Activated effector memory CD4-positive, alpha-beta T cell treated with anti-CD3 and anti-CD28 coated beads, Interleukin-2, amount 50 U/mL, for 16 hours (primary cell): ENCODE measurements at places on chromosomes 7 and 10.

DNA sequence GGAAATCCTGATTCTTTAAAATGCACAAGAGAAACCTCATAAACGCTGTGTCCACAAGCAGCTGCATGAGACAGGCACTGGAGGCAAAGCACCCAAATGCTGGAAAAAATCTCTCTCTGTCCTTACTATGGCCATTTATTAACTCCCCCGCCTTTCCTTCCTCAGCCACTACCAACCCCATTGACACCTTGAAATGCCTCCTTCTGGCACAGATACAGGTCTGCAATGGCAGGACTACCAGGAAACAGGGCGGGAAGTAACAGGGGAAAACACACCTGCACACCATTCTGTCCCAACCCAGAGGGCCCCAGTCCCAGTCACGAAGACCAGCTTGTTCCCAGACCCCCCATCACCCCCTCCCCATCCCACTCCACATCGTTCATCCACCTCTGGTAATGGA, 224.3 kb downstream of the PARD3 start:
- no peak for DNase-seq

- peak; percentile 75 for DNase-seq
These were observed 151.8 kb upstream of the YAE1 start for GRCh38 chr7:39414224-39415035.

DNA sequence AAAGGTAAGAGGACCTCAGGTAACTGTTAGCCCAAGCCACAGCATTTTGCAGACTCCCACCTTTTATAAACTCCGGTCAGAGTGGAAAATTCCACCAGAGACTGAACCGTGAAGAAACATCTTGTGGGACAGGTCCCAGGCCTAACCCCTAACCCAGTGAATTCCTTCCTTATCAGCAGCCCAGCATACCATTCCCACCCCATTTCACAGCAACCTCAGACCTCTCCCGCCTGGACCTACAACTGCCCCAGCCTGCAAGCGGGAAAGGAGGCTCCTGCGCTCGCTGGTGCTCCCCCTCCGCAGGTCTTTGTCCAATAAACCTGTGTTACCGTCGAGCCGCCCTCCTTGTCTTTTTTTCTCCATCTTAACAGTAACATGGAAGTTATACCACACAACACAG, 736.6 kb downstream of the MAGI2 start:
- DNase-seq, result no peak

DNA sequence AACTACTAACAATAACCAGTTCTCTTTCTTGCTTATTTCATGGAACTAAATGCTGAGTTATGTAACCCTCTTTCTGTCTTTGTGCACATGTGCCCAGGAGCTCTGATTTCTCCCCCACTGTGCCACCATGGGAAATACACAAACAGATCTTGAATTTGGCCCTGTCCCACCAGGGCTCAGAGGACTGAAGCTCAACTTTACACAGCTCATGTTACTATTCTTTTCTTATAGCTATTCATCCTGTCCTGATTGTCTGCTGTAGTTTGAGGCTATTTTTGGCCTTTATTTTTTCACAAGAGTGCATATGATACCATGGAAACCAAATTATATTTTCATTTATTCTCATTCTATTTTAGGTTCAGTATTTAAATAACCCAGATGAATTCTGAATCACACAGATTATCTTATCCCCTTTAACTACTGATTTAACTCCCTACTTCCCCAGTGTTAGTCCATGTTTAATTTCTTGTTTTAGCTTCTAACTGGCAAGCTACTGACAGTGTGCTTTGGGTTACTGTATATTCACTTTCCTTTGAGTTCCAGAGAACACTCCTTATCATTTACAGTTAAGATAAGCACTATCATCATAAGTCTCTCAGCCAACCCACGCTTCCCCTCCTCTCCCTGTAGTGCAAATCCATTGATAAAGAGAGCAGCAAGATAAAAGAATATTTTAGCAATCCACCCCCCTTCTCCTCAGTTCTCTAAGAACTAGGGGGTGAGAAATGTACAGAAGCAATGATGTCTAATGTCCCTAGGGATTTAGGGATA, 71.8 kb upstream of the GSDME start:
- DNase-seq, result no peak

DNA sequence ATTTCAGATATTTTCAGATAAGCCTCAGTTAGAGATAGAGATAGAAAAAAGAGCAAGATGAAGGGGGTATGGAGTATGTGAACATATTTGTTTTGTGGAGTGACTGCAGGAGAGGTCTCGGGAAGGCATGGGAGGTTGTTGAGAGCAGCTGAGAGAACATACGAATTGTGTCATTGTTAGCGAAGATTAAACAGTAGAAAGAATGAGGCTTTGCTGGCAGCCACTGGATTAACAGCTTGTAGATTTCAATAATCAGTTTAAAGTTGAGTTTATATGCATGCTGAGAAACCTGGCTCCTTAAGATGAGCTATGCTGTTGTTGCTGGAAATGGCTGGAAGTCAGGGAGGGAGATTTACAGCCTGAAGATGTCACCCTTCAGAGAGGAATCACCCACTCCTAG, 100.9 kb upstream of the SORCS3 start:
- no peak for DNase-seq

DNA sequence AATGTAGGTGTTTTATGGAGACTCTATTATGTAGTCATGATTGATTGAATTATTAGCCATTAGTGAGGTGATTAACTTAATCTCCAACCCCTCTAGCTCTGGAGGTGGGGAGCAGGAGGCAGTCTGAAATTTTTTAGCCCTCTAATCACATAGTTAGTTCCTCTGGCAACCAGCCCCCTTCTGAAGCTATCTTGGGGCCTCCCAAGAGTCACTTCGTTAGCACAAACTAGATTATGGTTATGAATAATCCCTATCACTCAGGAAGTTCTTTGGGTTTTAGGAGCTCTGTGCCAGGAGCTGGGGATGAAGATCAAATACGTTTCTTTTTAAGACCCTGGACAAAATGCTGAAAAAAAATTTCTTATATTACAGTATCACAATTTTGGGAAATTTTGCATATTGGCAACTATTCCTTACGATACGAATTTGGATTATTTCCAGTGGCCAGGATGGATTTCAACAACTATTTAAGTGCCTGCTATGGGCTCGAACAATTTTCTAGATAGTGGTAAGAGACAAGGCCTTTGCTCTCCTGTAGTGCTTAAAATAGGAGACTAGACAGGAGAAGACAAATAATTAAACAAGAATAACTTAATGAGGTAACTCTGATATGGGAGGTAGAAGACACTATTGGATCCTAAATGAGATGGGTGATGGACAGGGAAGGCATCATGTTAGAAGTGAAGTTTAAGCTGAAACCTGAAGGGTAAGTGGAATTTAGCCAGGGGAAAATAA, 52.9 kb downstream of the BTAF1 start:
- DNase-seq, result no peak

DNA sequence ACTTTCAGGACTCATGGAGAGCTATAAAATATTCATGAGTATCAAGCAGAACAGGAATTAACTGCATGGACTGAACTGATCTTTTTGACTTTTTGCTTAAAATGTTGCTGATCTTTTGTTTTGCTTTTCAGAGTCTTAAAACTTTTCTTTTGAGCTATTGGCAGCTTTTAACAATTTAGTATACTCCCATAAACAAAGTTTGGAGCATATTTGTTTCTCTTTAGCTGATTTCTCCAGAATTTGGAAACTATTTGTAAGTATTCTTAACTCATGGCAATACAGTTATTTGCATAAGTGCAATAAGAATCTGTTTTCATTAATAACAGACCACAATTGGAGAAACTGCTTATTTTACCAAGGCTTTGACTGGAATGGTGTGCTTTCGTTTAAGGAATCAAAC, 73.4 kb upstream of the C1GALT1 start:
- DNase-seq, result no peak

- DNase-seq, result no peak
These were observed 77.5 kb upstream of the YAE1 start for GRCh38 chr7:39488467-39489393.

GRCh38 chr7:159229683-159230475, 85.2 kb upstream of the VIPR2 start:
- no peak for DNase-seq

DNA sequence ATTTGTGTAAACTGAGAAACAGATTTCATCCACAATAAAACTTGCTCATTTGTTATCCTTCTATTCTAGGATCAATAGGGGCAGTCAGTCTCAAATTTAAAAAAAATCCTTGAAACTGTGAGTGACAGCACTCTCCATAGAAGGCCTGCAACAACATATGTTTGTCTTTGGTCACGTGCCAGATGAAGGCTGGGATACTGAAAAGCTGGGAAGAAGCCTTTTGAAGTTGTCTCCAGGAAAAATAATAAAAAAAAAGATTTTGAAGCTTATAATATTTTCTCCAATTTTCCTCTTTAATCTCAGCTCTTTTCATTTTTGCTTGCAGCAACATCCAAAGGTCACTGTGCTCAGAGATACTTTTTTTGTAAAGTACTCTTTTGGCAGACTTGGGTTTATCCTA, 128.6 kb upstream of the SLC26A5 start:
- no peak for DNase-seq

- DNase-seq, result no peak
These were observed 80.6 kb downstream of the RGS10 start for GRCh38 chr10:119461923-119462322.

GRCh38 chr10:80938903-80939302, 401.2 kb downstream of the SH2D4B start:
- DNase-seq, result no peak

- peak; percentile 97 for DNase-seq
These were observed at the start of gene CYP51A1 for GRCh38 chr7:92134271-92135051. Gene CYP51A1 (minus strand): TSS chr7:92134477. CDS start chr7:92134364, 113 bp downstream.

DNA sequence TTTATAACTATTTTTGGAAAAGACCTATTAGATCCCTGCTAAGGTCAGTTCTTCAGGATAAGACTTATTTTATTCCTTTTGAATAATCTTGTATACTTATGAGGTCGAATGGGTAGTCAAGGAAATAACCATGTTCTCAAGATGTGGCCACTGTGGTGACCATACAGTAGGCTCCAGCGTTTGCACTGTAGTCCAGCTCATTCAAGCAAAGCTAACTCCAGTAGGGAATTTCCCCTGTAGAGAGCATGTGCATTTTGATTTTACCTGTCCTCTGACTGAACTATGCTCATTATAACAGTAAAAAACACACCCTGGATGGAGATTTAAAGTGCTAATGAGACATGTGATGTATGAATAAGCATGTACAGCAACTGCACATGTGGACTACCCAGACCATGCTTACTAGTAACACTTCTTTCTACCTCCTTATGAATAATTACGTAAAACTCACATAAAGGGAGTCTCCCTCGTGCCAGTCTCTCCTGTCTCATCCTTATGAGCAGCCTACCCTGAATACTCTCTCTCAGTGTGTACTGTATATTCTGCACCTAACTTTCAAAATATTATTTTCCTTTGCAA, 32.4 kb upstream of the SEMA3E start:
- no peak for DNase-seq

- DNase-seq, result no peak
These were observed 117.7 kb downstream of the ARHGAP21 start for GRCh38 chr10:24606021-24606420.

GRCh38 chr10:28872587-28873165, 195.4 kb downstream of the BAMBI start:
- DNase-seq, result no peak

DNA sequence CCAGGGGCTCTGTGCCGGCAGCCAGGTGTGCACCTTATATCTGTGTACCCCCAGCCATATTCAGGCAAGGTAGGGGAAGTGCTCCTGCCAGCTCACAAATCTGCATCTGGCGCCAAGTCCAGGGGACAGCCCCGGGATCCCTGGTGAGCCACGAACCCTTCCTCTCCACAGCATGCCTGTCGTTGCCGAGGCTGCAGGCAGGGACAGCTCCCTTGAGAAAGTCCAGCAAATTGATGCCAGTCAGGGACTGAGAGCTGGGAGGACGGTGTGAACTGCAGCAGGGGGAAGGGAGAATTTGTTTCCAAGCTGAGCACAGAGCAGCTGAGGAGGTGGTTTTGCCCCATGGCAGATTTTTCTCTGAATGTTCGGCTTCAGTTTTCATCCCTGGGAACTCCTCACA, 919 bp downstream of the PLA2G12B start:
- no peak for DNase-seq

DNA sequence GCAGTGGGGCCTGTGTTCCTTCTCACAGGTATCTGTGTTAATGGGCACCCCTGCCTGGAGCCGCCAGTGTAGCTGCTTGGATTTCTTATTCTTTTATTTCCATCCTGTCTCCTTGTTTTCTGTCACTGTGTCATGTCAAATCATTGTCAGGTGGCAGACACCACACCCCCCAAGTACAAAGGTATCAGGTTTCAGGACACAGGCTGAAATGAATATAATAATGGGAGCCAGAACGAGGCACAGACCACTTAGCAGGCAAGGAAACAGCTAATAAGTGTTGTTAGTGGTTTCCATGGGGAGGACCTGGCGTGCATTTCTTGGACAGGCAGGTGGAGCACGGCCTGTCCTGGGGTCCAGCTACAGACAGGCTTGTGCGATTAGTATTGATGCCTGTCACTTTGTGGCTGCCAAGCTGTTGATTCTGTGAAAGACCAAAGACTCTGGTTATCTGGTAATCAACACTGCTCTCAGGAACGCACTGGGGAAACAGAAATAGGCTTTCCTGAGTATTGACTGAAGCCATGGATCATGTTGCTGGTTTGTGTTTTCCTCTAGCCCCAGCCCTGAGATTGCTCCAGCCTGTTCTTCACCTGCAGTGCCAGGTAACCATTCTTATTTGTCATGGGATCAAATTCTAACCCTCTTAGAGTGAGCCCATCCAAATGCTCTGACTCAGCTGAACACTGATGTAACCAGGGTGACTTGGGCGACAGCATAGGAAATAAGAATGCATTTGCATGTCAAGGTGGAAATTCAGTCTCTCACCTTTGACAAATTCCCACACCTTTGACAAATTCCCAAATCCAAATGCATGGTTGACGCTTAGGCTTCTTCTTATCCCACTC, 1002.0 kb downstream of the LRMDA start:
- no peak for DNase-seq

DNA sequence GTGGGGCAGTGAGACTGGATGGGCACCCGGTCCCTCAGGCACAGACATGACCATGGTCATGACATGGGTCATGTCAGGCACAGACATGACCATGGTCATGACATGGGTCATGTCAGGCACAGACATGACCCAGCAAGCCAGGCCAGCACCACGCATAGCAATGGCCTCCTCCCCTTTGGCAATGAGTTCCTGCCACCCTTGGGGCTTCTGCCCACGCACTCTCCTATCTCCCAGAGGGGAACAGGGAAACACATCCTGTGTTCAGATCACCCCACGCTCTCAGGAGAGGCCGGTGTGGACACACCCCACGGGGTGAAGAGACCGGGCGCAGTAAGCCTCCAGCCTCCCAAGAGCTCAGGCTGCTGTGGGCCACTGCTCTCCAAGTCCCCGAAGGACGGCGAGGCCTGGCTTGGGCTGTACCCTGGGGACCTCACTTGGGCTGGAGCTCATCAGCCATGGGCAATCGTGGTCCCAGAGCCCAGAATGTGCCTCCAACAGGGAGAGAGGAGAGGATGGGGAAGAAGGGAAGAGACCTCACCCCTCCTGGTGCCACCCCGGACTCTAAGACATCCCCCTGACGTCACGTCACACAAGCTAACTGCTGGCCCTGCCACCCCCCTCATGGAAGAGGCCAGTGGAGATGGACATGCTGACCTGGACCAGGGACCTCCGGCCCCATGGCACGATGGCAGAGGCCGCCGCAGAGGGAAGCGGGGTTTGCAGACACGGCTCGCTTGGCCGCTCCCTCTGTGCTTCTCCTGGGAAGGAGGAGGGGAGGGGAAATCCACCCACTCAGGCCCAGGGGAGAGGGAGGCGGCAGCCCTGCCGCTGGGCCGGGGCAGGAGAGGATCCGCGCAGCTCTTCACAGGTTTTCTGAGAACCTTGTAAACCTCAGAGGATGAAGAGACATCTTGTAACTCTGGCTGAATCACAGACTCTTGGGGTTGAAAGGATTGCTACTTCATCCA, 269.6 kb downstream of the ELFN1 start:
- DNase-seq, result peak; percentile 73
